ENCODE measurements at places on chromosomes 3 and 15. TPM values are rescaled to one million over a fixed set of nuclear protein-coding genes. Genes with fewer than 3 reads are reported as not detected.

- no peak for DNase-seq
Measured at GRCh38 chr15:57158589-57158988, 217.7 kb upstream of the CGNL1 start.

DNA sequence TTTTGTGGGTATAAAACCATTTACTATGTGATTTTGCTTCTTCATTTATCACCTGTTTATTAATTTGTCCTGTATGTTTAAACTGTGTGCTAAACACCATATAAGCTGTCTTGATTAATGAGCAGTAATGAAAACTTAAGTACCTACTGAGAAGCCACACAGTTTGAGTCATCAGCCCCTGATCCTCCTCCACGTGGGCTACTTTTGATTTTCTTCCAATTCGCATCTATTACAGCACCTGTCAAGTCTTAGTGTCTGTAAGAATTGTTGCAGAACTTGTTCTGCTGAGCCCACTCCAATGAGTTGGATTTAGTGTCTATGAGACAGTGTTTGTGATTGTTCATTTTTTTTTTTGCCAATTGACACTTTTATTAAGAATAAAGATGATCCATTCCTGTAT, 16.8 kb downstream of the EPHA6 start:
- no peak for DNase-seq

DNA sequence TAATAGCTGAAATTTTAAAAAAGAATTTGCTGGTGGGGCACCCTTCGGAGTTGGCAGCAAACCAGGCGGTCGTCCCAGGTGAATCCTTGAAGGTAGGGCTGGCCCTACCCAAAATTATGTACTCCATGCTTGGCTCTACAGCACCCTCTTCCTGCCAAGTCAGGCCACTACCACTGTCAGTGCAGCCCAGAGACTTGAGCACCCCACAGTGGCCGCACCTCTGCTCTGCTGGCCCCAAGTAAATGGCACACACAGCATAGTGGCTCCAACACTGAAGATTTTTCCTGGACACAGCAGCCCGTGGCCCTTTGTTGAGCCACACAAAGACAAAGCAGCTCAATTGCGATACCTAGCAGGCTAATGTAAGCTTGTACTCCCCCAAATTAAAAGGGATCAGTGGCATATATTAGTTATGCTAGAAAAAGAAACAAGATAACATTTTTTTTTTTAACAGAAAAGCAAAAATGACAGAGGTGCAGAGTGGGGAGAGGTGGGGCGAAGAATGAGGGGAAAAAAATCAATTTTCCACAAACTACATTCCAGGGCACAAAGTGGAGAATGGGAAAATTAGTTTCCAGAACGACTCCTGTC, 250.5 kb downstream of the UACA start:
- no peak for DNase-seq

DNA sequence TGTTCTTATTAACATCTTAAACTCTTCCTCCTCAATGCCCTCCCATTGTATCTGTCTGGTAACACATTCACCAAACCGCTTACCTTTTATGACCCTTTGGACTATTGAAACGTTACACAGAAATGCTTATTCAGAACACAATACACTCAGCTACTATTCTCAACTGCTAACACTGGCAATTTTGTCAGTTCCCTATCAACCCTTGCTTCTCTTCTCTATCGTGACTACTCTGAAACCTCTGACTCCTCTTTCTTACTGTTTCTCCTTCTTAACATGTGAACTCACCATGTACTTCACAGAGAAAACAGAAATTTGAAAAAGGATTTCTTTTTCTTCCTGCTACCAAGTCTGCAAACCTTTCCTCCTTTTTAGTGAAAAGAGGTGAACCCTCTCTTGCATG, 232.9 kb upstream of the GPR149 start:
- no peak for DNase-seq

DNA sequence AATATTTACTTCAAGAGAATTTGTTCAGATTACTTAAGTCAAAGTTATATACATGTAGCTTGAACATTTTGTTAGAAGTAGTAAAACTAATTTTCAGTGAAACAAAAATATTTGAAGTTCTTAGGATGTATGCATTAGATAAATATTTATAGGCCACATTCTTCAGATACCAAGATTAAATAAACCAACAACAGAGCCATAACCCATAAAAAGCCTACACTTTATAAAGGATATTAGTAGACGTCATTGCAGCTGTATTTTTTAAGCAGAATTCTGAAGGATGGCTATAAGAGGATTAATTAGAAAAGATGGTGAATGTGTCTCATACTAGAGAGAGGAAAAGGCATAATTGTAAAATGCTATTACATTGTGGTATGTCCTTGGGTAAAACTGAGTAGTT, 449.7 kb upstream of the ALCAM start:
- DNase-seq: no peak

The ARGFX gene
- total RNA-seq: not detected

DNA sequence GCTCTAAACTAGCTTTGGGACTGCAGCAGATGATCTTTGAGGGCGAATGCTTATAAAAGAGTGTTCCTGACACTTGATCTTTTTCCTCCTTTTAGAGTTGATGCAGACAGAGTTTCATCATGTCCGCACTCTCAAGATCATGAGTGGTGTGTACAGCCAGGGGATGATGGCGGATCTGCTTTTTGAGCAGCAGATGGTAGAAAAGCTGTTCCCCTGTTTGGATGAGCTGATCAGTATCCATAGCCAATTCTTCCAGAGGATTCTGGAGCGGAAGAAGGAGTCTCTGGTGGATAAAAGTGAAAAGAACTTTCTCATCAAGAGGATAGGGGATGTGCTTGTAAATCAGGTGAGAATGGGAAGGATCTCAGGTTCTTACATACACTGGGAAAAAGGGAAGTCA, 75.7 kb downstream of the KLHL25 start:
- no peak for DNase-seq
